ENCODE measurements at places on chromosomes 7 and 10. TPM values are rescaled to one million over a fixed set of nuclear protein-coding genes. Genes with fewer than 3 reads are reported as not detected.

- DNase-seq = no peak
Observed at GRCh38 chr10:73379064-73379748, 20.5 kb upstream of the CFAP70 start.

DNA sequence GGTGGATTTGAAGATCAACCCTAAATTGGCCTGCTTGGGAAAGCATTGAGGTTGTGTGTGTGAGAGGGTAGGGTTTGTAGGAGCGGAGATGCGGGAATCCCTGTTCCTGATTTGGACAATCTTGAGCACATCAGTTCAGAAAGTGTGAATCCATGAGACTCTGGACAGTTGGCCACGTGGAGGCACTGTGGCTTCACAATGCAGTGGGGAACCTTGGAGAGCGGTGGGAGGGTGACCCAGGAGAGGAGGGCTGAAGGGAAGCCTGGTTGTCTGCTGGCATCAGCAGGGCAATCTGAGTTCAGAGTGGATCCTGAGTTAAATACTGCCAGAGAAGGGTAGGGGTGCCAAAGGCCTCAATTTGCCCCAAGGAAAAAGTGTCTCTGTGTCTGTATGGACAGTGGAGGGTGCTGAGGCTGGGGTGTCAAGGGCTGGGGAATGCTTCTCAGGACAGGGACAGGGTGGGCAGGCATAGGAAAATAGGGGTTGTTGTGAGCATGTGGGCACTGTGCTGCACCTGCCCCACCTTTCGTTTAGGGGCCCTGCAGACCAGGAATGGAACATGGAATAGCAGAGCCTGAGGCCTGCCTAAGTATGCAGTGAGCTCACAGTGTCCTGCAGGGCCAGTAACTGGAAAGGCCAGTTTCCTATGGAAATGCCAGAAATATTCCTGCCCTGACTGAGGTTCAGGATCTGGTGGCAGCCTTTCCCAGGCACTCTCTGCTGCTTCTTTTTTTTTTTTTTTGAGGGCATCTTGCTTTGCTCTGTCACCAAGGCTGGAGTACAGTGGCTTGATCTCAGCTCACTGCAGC is 162.9 kb upstream of the PRSS58 start:
- no peak for DNase-seq

DNA sequence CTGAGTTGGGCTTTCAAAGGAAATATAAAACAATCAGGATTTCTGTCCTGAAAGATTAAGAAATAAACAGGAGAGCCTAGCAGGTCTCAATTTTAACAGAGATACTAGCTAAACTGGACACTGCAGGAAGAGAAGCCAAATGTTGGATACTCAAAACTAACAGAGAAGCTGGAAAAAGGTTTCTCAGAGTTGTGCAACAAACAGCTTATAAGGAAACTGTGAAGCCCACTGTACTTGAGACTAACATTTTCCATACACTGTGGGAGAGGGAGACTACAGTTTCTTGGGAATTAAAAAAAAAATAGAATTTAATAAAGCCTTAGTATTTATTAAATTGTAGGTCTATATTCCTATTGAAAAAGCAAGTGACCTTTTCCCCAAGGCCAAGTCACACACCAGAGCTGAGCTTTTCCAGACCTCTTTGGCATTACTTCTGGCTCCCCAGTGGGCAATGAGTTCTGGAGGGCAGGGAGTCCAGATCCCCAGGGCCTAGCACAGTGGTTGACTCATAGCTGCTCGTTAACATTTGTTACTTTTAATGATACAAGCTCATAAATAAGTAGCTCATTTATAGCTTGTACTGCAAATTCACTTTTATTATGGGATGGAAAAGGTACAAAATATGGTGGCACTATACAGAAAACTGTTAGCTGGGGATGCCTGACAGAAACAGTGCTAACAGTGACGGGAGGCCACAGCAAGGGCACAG is 68.3 kb downstream of the MINDY3 start:
- no peak for DNase-seq

DNA sequence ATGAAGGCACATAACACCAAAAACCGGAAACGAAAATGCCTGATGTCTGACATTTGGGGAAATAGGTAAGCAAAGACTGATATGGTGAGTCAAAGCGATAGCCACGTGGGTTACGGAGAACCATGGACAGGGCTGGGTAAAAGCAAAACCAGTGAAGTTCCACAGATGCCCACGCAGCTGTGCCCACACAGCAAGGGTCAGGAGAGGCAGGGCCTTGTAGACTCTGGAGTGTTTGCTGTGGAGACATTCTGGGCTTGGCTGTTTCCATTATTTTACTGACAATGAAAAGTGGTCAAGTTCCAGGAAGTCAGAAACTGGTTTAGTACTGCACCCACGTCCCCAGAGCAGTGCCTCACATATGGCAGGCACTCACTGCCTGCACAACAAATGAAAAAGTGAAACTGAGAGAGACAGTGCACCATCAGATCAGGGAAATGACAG is 148.7 kb downstream of the ZMYND11 start:
- no peak for DNase-seq

Gene CCL24
- not detected for polyA plus RNA-seq

Gene FBXO24
- polyA plus RNA-seq = 0.77 TPM

Gene CLDN4
- not detected for polyA plus RNA-seq

All from CD4-positive, alpha-beta memory T cell (primary cell).